ENCODE measurements at places on chromosomes 1 and 21.

DNA sequence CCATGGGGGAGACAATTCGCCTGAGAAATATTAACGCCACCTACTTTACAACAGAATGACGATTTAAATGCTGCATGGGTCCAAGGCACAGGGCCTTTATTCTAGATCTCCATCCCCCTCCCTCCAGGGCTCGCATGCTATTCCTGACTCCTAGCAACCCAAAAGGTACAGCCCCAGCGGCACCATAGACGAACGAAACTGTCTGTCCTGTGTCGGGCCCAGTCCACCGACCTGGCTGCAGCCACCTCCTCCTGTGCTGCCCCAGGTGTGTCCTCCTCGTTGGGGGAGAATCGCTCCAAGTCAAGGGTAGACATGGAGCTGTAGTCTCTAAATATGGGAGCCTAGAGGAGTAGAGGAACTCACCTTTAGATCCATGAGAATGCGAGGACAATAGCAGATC is 196.5 kb downstream of the TOMM20 start:
- no peak for DNase-seq

GRCh38 chr21:21156957-21157356 is 158.7 kb downstream of the NCAM2 start:
- DNase-seq: no peak

DNA sequence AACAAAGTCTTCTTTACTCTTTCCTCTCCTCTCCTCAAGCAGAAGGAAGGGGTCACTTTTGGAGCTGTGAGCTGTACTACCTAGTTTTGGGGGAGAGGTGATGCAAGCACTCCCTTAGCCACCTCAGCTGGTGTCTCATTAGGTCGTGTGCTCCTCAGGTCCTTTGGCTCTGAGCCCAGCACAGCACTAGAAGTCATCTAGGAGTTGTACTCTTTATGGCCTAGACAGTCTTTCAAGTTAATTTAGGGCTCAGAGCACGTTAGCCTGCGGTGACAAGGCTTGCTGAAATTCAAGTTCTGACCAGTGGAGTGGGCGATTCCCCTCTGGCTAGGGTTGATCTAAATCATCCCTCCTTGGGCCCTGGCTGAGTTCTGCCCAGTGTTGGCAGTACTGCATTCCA is 48.0 kb upstream of the WDR26 start:
- no peak for DNase-seq

DNA sequence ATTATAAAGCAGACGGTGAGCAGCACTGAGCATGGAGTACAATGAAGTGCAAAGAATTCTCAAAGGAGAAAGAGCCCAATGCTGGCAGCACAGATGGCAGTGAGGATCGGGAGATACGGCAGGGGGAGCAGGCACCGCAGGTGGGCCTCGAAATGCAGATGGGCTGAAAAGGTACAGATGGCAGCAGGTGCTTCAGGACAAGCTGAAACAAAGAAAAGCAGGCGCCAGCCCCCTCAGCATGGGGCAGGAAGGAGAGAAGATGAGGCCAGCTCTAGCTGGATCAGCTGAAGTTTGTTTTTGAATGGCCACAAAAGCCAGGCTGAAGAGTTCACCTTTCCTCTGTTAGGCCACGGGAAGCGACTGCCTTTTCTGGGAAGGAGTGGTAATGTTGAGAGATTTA is 7.7 kb downstream of the CFAP298 start:
- DNase-seq: no peak

- DNase-seq: no peak
Measured at GRCh38 chr1:228004331-228004855, 2.4 kb upstream of the WNT3A start.

DNA sequence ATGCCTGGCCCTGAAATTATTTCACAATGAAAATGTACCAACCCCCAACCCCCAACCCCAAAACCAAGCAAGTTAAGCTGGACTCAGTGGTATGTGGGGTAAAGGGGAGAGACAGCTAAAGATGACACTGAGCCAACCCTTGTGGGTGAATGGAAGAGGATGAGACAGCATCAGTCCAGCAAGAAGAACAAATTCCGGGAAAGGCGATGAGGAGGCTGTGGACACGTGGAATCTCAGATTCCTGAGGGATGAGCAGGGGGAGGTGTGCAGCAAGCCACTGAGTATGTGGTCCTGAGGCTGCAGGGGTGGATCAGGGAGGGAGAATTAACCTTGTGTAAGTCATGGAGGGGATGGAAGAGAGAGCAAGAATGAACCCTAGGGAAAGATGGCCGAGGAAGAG is 14.4 kb upstream of the ZNF362 start:
- no peak for DNase-seq

- no peak for DNase-seq
Measured at GRCh38 chr1:244887281-244887680, 22.9 kb upstream of the HNRNPU start.

DNA sequence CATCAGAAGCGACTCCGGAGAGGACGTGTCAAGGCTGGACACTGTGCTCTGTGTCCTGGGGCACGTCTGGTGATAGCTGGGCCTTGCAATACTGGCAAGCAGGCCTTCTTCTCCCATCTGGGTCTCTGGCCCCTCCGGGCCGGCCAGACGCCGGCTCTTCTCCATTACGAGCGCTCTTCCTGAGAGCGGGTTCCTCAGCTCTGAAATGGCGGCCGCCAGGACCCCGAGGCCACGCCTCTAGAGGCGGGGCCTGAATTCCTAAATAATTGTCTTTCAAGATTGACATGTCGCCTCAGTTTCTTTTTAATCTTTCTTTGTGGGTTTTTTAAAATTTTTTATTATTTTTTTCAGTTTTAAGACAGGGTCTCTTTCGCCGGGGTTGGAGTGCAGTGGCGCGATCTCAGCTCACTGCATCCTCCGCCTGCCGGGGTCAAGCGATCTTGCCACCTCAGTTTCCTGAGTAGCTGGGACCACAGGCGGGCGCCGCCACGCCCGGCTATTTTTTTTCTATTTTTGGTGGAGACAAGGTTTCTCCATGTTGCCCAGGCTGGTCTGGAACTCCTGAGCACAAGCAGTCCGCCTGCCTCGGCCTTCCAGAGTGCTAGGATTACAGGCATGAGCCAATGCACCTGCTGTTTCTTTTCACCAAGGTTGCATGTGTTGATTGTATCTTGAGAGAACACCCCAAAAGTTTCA is 9.2 kb downstream of the RNF2 start:
- DNase-seq: no peak

GRCh38 chr1:4203501-4203900 is 303.4 kb upstream of the C1orf174 start:
- no peak for DNase-seq

- DNase-seq: no peak
Measured at GRCh38 chr1:235079443-235080296, 49.0 kb downstream of the TOMM20 start.

DNA sequence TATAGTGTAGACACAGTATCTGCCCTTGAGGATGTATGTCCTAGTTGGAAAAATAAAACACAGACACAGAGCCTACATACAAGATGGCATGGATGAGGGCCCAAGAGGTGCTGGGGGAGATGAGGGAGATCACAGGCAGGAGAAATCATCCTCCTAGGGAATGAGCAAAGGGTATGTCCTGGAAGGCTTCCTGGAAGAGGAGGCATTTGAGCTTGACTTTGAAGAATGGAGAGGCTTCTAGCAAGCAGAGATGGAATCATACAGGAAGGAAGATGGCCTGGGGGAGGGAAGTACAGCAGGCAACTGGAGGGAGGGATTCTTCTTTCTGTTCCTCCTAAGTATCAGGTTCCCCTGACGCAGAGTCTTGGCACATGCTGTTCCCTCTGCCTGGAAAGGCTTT is 103.3 kb downstream of the LACTBL1 start:
- DNase-seq: no peak

DNA sequence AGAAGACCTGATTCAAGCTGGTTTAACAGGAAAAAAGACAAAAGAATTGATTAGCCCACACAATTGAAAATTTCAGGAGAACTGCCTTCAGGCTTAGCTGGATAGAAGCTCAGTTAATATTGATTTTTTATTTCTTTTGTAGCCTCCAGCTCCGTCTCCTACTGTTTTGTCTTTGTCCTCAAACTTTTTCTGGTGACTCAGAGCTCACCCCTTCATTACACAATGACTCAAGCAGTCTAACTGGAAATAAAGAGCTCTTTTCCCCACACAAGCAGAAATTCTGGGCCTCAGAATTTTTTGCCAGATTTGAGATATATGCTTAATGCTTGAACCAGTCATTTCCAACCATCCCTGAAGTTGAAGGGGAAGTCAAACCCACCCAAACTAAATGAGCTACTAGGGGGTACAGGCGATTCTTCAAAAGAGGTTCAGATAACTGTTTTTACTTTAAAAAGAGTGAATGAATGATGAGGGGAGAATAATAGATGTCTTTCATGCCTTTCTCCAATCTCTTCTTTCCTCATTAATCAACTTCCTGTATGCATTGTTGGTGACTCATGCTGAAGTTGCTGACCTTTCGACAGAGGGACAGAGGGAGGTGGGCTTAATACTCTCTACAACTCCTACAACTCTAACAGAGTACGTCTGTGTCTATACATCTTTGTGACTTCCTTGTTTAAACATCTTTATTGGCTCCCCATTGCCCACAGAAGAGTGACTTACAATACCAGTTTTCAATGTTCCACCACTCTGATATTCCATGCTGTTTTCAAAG is 6.2 kb upstream of the ACP6 start:
- no peak for DNase-seq

DNA sequence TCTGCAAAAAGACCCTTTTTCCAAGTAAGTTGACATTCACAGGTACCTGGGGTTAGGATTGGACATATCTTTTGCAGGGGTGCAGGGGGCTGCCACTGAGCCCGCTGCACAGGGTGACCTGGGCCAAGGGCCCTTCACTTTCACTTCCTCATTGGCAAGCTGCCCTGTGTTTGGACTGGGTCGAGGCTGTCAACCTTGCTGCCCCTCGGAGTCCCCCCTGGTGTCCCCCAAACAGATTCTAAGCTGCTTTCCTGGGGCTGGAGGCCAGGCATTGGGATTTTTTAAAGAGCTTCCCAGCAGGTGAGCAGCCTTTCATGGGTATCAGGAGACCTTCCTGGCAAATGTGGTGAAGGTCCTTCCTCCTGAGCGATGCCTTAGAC is 7.9 kb upstream of the UMODL1 start:
- peak; percentile 47 for DNase-seq

- no peak for DNase-seq
Measured at GRCh38 chr1:78171736-78172590, 126.2 kb downstream of the GIPC2 start.

DNA sequence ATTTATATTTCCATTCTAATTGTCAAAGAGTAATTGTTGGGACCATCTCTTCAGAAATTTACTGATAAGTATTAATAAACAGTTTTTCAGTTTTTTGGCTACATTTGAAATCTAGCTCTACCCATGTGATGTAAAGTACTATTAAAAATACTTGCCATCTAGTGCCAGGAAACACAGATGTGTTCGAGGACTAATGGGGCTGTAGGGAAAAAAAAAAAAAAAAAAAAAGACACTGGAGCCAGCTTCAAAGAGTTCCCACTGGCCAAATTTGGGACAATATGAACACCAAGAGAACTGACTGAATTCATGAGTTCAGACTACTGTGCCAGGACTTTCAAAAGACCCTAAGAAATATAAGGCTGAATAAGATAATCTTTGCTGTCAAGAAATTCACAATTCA is 65.2 kb upstream of the GFI1 start:
- DNase-seq: no peak

- no peak for DNase-seq
Measured at GRCh38 chr1:75970631-75971030, 38.4 kb upstream of the ASB17 start.

- DNase-seq: no peak
Measured at GRCh38 chr1:218705391-218705790, 360.3 kb downstream of the TGFB2 start.
